ENCODE measurements at places on chromosomes 6 and 20.

DNA sequence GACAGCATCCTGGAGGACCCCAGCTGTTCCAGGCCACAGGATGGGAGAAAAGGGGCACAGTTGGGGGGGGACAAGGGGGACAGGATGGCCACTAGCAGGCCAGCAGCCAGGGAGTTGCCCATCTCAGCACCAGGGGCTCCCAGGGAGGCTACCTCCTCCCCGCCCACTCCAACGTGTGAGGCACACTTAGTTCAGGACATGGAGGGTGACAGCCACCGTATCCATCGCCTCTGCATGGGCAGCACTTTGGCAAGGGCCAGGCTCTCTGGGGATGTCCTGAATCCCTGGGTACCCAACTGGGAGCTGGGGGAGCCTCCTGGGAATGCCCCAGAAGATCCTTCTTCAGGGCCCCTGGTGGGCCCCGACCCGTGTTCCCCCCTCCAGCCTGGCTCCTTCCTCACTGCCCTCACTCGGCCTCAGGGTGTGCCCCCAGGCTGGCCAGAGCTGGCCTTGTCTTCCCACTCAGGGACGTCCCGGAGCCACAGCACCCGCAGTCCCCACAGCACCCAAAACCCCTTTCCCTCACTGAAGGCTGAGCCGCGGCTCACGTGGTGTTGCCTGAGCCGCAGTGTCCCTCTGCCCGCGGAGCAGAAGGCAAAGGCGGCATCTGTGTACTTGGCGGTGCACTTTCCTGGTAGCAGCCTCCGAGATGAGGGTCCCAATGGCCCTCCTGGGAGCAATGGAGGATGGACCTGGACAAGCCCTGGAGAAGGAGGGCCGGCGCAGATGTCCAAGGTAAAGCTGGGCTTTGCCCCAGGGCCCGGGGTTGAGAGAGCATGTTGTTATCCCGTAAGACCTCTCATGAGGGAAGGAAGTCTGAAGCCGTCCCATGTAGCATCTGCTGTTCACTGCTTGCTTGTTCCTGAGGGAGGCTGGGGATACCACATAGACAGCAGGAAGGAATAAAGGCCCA, 30.7 kb downstream of the ZNF831 start:
- DNase-seq: no peak

GRCh38 chr6:143802833-143803565, 40.1 kb upstream of the LTV1 start:
- peak; percentile 73 for DNase-seq

GRCh38 chr6:73134588-73134987, 90.7 kb downstream of the KHDC1L start:
- DNase-seq: peak; percentile 34

DNA sequence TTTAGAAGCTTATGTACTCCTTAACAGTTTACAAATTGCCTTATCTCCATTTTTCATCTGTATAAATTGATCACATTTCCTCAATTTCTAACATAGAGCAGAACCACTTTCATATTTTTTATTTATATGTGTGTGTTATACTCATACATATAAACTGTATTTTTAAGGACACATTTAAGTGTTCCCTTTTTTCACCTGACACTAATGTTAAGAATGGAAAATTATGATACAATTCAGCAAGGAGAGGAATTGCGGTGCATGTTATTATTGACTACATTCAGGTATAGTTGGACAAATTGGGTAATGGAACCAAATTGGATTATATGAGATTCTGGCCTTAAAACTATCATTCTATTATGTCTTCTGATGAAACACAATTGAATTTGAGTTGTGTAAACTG, 479.1 kb upstream of the FLRT3 start:
- DNase-seq: no peak

DNA sequence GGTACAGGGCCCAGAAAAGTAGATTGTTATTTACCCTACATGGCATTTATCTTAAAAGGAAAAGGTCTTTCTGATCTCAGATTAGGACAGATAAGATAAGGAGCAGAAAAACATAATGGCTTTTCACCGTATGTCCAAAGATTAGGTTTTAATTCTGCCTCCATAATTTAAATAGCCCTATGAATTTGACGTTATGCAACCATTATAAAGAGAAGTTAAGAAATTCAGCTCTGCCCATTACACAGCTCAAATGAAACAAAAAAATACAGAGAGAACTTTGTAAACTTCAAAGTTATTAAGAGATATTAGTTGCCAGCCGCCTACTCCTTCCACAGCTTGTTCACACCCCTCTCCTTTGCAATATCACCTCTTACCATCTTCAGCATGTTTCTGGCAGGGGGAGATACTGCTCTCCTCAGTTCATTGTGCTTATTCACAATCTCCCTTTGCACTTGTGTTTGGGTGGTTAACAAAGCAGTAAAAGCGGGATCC, 8.1 kb downstream of the CRISP3 start:
- DNase-seq: no peak

Data from IMR-90 (cell line).